ENCODE measurements at places on chromosomes 7 and 10.

DNA sequence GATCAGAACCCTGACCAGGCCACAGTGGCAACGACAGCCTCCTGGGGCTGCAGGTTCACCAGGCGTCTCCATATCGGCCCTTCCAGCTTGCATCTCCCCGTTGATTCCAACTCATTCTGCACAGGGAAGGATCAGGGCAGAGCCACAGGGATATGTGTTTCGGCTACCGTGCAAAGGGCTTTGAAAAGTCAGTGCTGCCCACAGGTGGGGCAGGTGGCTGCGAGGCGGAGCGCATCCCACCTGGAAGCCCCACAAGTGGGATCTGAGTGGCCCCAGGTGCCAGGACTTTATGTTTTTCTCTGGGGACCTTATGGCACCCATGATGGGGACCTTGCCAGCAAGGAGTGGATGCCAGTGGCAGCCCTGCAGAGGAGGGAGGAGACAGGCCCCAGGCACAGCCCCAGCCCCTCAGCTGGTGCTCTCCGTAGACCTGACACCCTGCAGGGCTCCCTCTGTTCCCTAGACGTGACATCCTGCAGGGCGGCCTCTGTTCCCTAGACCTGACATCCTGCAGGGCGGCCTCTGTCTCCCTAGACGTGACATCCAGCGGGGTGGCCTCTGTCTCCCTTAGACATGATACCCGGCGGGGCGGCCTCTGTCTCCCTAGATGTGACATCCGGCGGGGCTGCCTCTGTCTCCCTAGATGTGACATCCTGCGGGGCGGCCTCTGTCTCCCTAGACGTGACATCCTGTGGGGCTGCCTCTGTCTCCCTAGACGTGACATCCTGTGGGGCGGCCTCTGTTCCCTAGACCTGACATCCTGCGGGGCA, 189.4 kb downstream of the ELFN1 start:
- no peak for DNase-seq

DNA sequence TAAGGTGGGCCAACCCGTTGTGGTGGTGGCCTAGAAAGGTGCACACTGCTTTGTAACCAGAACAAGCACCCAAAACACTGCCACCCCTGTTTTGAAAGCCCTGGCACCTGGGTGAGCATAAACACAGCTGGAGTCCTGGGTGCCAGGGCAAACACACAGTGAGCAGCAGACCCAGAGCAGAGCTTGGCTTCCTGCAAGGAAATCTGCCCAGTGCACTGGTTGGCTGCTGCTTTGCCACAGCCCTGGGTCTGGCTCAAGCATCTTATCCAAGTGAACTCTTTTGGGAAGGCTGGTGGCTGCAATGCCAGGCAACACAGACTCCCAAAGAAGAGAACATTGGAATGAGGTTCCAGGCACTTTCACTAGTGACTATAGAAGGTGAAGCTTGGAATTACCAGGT, 145.5 kb upstream of the PDE1C start:
- DNase-seq = no peak

DNA sequence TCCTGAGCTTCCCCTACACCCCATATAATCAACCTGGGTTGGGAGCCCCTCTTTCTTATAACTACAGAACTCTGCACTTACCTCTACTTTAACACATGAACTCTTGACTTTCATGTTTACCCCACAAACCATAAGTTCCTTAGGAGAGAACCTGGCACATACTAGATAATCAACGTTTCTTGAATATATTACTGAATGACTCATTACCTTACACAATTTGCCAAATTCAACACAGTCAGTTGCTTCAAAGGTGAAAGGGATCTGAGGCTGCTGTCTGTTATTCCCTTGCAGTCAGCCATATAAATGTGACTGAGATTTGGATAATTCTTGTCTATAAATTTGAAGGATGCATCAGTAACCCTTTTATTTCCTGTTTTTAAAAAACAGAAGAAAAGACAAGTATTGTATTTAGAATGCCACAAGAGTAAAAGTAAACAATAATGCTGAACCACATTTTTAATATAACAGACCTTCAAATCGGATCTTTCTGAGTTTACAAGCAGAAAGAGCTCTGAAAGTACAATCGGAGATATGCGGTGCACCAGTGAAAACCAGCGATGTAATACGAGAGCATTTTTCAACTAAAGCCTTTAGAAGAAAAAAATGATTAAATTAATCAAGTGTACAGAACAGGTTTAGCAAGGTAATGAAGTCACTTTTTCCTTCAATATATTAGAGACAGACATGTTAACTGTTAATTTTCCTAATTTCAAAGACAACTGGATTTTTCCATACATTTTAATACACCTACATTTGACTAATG, 29.5 kb upstream of the LRRC17 start:
- DNase-seq = no peak

- no peak for DNase-seq
Observed at GRCh38 chr10:62742536-62743061, 61.9 kb upstream of the ADO start.

- no peak for DNase-seq
Observed at GRCh38 chr7:157352516-157352915, 15.7 kb downstream of the DNAJB6 start.

GRCh38 chr10:93463723-93464476, 18.2 kb downstream of the MYOF start:
- no peak for DNase-seq

DNA sequence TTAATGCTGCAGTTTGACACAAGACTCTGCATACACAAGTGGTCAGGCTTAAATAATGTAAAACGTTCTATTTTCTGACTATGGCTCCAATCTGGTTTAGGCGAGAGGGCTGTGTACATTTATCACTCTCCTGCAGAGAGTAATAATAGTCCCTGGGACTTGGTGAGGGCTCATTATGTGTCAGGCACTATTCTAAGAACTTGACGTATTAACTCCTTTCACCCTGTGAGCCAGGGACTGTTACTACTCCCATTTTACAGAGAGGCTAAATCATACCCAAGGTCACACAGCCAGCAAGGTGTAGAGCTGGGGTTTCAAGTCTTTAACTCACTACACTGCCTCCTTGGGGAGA, 187.2 kb upstream of the LYZL2 start:
- no peak for DNase-seq

DNA sequence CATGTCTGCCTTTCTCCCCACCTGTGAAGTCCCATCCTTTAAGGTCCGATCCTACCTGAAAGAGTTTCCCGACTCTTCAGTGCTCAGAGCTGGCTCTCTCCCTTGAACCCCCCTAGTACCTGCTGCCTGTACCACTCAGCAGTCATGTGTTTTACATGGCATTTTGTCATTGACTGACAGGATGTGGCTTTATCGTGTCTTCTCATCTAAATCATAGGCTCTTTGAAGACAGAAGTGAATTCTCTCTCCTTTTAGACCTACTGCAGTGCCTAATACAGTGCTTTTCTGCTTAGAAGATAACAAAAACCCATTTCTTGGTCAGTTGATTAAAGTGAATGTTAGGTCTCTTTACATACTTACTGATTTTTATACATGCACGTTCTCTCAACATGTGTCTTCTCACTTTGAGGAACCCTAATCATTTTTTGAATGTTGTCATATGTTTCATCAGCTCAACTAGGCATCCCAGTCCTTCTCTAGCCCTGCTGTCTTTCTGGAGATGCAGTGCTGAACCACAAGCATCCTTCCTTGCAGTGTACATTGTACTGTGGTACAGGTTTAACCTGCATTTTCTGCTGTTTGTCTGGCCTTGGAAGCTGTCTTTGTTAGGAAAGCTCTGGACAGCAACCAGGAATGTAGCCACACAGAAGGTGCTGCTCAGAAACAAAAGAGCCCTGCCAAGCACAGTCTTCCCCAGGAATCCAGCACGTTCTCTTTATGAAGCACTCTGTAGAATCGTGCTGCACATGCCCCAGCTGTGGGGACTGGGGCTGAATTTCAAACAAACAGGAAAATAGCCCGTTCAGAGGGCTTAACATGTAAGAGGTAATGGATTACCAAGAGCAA, 28.1 kb upstream of the LRRC4 start:
- DNase-seq = no peak

- no peak for DNase-seq
Observed at GRCh38 chr10:8056378-8056777, 1.9 kb downstream of the GATA3 start.

GRCh38 chr7:91657483-91658071, 222.9 kb downstream of the MTERF1 start:
- no peak for DNase-seq

All from activated CD4-positive, CD25-positive, alpha-beta regulatory T cell treated with anti-CD3 and anti-CD28 coated beads, Interleukin-2, amount 50 U/mL, for 16 hours (primary cell).